B cell (primary cell): ENCODE measurements at places on chromosomes 12 and 14. TPM values are rescaled to one million over a fixed set of nuclear protein-coding genes. Genes with fewer than 3 reads are reported as not detected.

DNA sequence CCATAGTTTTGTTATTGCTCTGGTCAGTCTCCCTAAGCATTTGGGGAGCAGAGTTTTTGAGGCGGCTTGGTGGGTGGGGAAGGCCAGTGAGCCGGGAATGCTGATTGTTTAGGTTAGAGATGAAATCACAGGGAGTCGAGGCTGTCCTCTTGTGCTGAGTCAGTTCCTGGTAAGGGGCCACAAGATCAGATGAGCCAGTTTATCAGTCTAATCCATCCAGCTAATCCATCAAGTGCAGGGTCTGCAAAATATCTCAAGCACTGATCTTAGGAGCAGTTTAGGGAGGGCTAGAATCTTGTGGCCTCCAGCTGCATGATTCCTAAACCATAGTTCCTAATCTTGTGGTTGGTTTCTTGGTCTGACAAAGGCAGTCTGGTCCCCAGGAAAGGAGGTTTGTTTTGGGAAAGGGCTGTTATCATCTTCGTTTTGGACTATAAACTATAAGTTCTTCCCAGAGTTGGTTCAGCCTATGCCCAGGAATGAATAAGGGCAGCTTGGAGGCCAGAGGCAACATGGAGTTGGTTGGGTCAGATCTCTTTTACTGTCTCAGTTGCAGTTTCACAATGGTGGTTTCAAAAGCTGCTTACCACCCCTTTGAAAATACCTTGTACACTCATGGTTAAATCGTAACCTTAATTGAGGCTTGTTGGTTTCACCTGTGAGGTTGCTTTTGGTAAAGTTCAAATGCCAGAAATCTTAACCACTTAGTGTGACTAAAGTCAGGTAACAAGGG, 33.6 kb upstream of the HIGD1C start:
- H3K27me3 ChIP-seq = no peaks in the 10 kb centered on the region
- peaks cover 30% of the 10 kb centered on the region for H3K4me1 ChIP-seq

DNA sequence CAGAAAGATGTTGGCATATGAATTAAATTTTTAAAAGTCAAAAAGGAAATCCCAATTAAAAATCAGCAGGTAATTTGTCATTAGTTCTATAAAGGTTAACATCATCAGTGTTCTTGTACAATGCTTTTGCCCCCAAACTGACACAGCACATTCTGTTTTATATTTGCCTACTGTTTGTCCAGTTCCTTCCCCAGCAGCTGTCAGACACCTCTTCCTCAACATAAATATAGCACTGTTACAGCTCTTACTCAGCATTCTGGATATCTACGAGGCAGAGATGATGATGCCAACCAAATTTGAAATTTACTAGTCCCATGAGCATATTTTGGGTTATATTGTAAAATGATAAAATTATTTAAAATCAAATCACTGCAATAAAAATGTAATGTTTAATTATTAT, 124.6 kb downstream of the SINHCAF start:
- no peak overlapping the region for H3K4me3 ChIP-seq
- no peak for DNase-seq
- no peaks in the 10 kb centered on the region for H3K36me3 ChIP-seq

DNA sequence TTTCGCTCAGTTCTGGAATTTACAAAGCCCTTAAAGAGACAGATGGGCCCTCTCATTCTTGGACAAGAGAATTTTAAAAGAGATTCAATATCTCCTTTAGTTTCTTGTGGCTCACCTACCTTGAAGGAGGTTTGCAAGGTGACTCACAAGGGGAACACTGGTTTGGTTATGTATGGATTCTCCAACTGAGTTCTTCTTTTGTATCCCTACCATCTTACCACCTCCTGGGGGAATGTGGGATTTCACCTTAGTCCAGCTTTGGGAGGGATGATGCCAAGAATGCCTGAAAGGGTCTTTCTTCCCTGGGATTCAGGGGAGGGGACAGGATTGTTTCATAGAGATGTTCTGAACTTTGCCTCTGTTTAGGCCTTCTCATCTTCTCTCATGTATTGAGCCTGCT, 3.7 kb downstream of the PPP4R4 start:
- no peaks in the 10 kb centered on the region for H3K36me3 ChIP-seq
- no peak for DNase-seq
- no peak overlapping the region for H3K27ac ChIP-seq
- no peak overlapping the region for H3K4me3 ChIP-seq
- H3K27me3 ChIP-seq = peaks cover 45% of the 10 kb centered on the region

SAV1 gene
- 22.4 and 28.3 TPM in 2 replicates for polyA plus RNA-seq

GRCh38 chr14:58701604-58702003, 63.8 kb downstream of the DACT1 start:
- no peak overlapping the region for H3K27ac ChIP-seq
- DNase-seq = no peak
- H3K4me3 ChIP-seq = no peak overlapping the region
- no peaks in the 10 kb centered on the region for H3K36me3 ChIP-seq
- H3K4me1 ChIP-seq = no peaks in the 10 kb centered on the region

DNA sequence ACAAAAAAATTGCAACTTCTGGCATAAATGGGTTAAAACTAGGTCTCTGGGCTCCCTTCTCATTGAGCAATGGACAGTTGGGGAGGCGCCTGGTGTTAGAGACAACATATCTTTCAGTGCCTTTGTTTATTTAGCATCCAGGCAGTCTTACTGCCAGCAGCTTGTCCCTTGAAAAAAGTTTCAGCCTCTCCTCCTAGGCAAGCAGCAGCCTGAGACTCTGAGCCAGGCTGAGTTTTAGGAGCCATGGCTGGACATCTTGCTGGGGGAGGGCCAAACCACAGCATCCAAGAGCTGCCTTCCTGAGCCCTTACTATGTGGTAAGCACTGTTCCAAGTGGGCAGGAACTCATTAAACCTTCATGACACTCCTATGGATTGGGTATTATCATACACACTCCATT, 10.1 kb upstream of the JDP2 start:
- no peaks in the 10 kb centered on the region for H3K36me3 ChIP-seq
- H3K27me3 ChIP-seq = no peaks in the 10 kb centered on the region
- H3K4me3 ChIP-seq = no peak overlapping the region
- peaks cover 14% of the 10 kb centered on the region for H3K4me1 ChIP-seq
- no peak overlapping the region for H3K27ac ChIP-seq
- DNase-seq = no peak

DNA sequence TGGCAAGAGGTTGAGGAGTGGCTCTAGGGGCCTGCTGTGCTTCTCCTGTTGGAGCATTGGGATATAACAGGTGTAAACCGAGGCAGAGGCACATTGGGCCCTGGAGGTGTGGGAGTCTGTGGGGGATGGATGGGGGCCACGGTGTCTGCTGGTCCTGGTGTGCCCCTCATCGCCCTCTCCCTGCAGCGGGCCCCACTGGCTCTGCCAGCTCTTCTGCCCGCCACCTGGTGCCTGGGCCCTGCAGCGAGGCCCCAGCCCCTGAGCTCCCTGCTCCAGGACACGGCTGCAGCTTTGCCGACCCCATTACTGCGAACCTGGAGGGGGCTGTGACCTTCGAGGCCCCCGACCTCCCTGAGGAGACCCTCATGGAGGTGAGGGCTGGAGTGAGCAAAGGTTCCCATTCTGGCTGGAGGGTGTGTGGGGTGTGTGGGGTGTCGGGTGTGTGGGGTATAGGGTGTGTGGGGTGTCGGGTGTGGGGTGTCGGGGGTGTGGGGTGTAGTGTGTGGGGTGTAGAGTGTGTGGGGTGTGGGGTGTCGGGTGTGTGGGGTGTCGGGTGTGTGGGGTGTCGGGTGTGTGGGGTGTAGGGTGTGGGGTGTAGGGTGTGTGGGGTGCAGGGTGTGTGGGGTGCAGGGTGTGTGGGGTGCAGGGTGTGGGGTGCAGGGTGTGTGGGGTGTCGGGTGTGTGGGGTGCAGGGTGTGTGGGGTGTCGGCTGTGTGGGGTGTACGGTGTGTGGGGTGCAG, 10.6 kb upstream of the PUS1 start:
- H3K4me1 ChIP-seq = peaks cover 7% of the 10 kb centered on the region
- H3K27ac ChIP-seq = no peak overlapping the region
- no peak overlapping the region for H3K4me3 ChIP-seq
- H3K36me3 ChIP-seq = no peaks in the 10 kb centered on the region
- no peaks in the 10 kb centered on the region for H3K27me3 ChIP-seq
- no peak for DNase-seq

DNA sequence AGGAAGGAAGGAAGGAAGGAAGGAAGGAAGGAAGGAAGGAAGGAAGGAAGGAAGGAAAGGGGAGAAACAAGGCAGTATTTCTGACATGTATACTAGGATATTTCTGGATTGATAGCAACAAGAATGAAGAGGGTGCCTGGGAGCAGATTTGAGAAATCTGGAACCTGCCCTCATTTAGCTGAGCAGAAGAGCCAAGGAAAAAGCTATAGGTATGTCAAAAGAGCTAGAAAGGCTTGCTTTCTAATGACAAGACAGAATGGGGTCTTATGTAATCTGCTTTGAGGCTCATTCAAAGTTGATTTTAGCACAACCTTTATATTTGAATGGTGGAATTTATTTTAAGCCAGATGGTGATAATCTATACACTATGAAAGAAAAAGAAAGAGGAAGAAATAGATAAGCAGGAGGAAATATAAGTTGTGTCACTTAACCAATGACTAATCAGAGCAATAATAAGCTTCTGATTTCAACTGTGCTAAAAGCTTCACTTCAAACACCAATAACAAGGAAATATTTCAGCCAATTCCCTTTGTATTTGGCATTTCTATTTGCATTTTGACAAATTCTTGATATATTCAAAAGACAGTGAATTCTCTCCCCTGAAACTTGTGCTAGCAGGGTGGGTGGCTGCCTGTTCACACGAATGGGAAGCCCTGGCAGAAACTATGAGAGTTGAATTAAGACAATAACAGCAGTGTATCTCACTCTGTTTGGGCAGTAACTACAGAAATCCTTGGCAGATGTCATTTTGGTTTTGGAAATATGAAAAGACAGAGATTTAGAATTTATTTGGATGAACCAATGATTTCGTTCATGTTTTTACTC, 76.3 kb upstream of the FLRT2 start:
- H3K27ac ChIP-seq = no peak overlapping the region
- DNase-seq = no peak
- H3K27me3 ChIP-seq = no peaks in the 10 kb centered on the region

DNA sequence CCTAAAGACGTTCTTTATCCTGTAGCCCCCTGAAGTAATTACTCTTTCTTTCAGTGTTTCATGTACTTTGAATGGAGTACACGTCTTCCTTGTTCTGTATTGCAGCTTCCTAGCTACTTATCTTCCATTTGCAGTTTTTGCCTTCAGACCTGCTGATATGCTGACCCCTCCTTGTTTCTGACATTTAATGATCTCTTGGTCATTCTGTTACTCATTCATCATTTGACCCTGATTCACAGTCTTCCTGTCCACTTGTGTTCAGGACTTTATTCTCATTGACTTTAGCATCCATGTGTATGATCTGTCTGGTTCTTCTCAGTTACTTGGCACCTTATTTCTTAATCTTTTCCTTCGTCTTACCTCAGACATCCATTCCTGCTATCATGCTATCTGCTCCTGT, 22.2 kb downstream of the CPSF2 start:
- H3K27ac ChIP-seq = no peak overlapping the region
- no peaks in the 10 kb centered on the region for H3K27me3 ChIP-seq
- H3K36me3 ChIP-seq = peaks cover 72% of the 10 kb centered on the region
- no peaks in the 10 kb centered on the region for H3K4me1 ChIP-seq
- no peak for DNase-seq
- no peak overlapping the region for H3K4me3 ChIP-seq

DNA sequence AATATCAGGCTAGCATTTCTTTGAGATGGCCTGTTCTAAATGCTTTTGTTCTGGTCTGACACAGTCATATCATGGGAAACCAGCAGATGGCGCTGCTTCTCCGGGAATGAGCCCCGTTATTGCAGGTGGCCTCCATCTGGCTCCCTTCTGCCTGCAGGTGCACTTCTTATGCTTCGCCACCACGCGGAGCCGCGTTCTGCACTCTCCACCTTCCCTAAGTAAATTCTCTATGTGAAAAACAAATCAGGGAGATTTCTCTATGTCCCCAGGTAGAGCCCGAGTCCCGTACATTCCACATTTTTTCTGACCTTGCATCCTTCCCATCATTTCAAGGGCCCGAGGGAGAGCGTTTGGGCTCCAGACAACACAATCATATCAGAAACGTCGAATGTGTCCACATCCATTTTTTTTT, 26.2 kb downstream of the GLRX5 start:
- H3K4me1 ChIP-seq = peaks cover 3% of the 10 kb centered on the region
- peak; percentile 91 for DNase-seq
- H3K27ac ChIP-seq = no peak overlapping the region
- no peak overlapping the region for H3K4me3 ChIP-seq
- no peaks in the 10 kb centered on the region for H3K36me3 ChIP-seq

IRAK3 gene
- polyA plus RNA-seq = 4.3 and 6.1 TPM in 2 replicates

DNA sequence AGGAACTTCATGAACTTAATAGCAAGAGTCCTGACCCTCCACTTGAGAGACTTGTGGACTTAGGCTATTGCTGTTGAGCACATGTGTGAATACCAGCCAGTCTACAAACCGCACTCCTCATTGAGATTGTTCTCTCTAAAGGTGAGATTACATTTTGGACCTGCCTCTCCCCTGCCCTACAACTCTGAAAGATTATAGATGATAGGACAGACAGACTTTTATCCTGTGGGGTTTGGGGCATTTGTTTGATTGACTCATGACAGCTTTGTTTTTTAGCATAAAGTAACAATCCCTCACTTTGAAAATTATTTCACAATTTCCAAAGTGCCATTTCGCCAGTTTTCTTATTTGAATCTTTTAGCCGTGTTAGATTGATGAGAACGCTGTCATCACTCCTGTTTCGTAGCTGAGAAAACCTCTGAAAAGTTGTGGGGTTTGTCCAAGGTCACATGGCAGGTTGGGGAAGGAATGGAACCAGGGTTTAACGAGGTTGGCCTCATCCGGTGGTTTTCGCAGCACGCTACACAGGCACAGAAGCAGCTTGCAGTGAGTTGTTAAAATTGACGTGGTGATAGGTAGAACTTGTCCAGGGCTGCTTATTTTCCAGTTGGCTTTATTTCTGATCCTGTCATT, 836 bp downstream of the EVL start:
- H3K27ac ChIP-seq = peak overlapping the region; percentile 79
- DNase-seq = peak; percentile 66
- peak overlapping the region; percentile 85 for H3K4me3 ChIP-seq
- H3K36me3 ChIP-seq = peaks cover 19% of the 10 kb centered on the region
- peaks cover 69% of the 10 kb centered on the region for H3K4me1 ChIP-seq

OAS3 gene
- polyA plus RNA-seq = 8.5 and 16.5 TPM in 2 replicates

C12orf56 gene
- polyA plus RNA-seq = not detected in 2 replicates

FBLN5 gene
- 0.13 and 0.31 TPM in 2 replicates for polyA plus RNA-seq

ATP2A2 gene
- polyA plus RNA-seq = 35.3 and 52.1 TPM in 2 replicates

GRCh38 chr14:96486705-96487104, 15.5 kb upstream of the PAPOLA start:
- H3K36me3 ChIP-seq = no peaks in the 10 kb centered on the region
- no peak for DNase-seq
- H3K27me3 ChIP-seq = no peaks in the 10 kb centered on the region
- peak overlapping the region; percentile 25 for H3K27ac ChIP-seq
- H3K4me1 ChIP-seq = peaks cover 25% of the 10 kb centered on the region
- peak overlapping the region; percentile 50 for H3K4me3 ChIP-seq

A2ML1 gene
- polyA plus RNA-seq = not detected in 2 replicates

BEST3 gene
- polyA plus RNA-seq = not detected in 2 replicates

POLE2 gene
- 0.68 and 1.4 TPM in 2 replicates for polyA plus RNA-seq

- H3K27ac ChIP-seq = no peak overlapping the region
- H3K4me3 ChIP-seq = no peak overlapping the region
- no peak for DNase-seq
- no peaks in the 10 kb centered on the region for H3K36me3 ChIP-seq
- H3K27me3 ChIP-seq = no peaks in the 10 kb centered on the region
These were observed 316.7 kb upstream of the KITLG start for GRCh38 chr12:88896958-88897357.
